ENCODE measurements at places on chromosomes 2 and 18. TPM values are rescaled to one million over a fixed set of nuclear protein-coding genes. Genes with fewer than 3 reads are reported as not detected.

NDC80 gene
- 19.4 TPM for total RNA-seq

SPP2 gene
- total RNA-seq = not detected

FKBP1B gene
- total RNA-seq = not detected

SLC35G4 gene
- total RNA-seq = not detected

FOXD4L1 gene
- total RNA-seq = not detected

GKN2 gene
- total RNA-seq = not detected

- no peak for DNase-seq
Observed at GRCh38 chr18:27274901-27275300, 89.8 kb upstream of the CHST9 start.

- no peak for DNase-seq
Observed at GRCh38 chr18:79799619-79800370, 2.1 kb downstream of the KCNG2 start.

DNA sequence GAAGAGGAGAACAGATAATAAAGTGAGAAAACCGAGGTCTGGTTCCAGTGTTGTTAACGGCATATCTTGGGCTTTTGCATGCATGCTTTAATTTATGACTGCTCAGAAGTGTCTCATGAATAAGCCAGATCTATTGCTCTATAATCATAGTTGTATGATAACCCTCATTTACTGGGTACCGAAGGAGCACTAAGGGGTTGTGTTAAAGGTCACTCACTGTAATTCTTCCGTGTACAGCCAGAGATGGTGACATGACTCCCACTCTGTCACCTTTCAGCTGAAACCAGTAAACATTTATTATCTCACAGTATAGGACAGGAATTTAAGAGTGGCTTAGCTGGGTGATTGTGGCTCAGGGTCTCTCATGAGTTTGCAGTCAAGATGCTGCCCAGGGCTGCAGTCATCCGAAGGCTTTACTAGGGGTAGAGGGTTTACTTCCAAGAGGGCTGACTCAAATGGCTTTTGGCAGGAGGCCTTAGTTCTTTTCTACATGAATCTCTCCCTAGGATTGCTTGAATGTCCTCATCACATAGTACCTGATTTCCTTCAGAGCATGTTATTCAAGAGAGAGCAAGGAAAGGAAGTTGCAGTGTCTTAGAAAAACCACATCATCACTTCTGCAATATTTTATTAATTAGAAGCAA, 107.0 kb downstream of the NAB1 start:
- DNase-seq = no peak

GRCh38 chr2:23505218-23505983, 120.4 kb downstream of the KLHL29 start:
- DNase-seq = no peak

GRCh38 chr2:105498281-105498846, 99.5 kb upstream of the FHL2 start:
- no peak for DNase-seq

GRCh38 chr2:143157418-143157817, 28.2 kb downstream of the ARHGAP15 start:
- DNase-seq = no peak

- no peak for DNase-seq
Observed at GRCh38 chr2:44522846-44523245, 161.1 kb downstream of the CAMKMT start.

- DNase-seq = no peak
Observed at GRCh38 chr2:26883956-26884355, 36.0 kb downstream of the DPYSL5 start.

DNA sequence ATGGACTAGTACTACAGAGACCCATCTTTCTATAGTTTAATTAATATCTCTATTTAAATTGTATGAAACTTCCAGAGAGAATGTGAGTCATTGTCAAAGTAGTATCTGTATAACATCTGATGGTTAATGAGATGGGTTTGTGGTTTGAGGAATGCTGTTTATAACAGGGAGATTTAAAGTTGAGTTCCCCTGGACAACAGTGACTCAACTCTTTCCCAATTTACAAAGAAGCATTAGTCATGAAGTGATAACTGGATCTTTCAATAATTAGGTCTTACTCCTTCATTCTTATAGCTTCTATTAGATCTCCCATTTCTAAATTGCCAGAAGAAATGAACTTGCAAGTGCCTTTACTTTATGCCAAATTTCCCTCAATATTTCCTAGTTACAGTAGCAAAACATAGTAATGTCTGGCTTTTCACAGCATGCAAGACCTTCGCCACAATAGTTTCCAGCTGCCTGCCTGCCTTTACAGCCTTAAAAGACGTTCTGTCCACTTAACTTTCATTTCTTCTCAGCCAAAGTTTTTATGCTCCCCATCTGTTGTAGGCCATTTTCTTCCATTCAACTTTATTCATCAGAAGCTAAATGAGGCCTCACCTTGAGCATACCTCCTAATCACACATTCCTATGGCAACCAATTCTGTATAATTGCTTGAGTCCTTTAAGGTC, 47.7 kb upstream of the WDR75 start:
- DNase-seq = peak; percentile 52

DNA sequence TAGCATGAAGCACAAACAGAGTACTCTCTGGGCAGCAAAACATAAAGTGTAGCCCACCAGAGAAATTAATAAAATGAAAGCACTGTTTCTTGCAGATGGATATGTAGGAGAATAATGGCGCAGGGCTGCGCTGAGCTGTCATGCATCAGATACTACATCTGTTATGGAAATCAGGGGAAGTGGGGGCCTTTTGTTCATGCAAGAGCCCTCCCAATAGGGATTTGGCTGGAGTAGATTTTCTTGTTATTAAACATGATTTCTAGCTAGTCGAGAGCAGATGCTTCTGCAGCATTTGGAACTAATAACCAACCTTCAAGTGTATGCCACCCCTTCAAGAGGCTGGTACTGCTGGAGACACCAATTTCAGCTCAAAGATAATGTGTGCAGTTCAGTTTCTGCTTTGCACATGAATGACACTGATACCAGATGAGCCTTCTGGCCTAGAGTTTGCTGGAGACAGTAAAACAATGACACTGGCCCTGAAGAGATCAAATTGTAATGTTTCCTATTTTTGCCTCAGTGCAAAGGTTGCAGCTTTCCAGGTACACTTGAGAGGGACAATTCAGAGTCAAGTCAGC, 58.0 kb downstream of the RND3 start:
- DNase-seq = no peak

- no peak for DNase-seq
Observed at GRCh38 chr2:240811346-240812300, 8.4 kb downstream of the KIF1A start.
